Right atrium auricular region (tissue), 2 donors: ENCODE measurements at places on chromosomes 7 and 10. TPM values are rescaled to one million over a fixed set of nuclear protein-coding genes. Genes with fewer than 3 reads are reported as not detected.

- DNase-seq = no peak
Measured at GRCh38 chr10:77861366-77861765, 65.2 kb downstream of the DLG5 start.

- peak; percentile 63 for DNase-seq
Measured at GRCh38 chr7:145106001-145106400, 270.1 kb upstream of the TPK1 start.

DNA sequence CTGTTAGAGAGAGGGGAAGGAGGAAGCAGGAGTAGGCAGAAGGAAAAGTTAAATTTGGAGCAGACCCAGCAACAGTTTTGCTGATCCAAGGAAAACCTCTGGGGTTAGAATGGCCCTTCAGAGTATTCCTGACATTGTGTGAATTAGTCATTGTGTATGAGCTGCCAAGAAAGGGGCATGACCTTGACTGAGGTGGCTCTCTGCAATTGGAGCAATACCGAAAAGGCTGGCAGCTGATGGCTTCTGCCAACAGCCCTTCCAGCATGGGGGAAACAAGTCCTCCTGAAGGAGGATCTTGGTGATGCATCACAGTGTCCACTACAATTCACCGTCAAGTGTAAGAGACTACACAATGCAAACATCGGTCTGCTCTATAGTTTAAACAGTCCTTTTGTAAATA is 20.6 kb upstream of the WASL start:
- DNase-seq = peak; percentile 65

- peak; percentile 84 for DNase-seq
Measured at GRCh38 chr7:139680676-139681462, 96.9 kb downstream of the HIPK2 start.

- no peak for DNase-seq
Measured at GRCh38 chr10:109454691-109455090, 468.6 kb downstream of the XPNPEP1 start.

ASIC3 gene
- 1.1 TPM for total RNA-seq

DNA sequence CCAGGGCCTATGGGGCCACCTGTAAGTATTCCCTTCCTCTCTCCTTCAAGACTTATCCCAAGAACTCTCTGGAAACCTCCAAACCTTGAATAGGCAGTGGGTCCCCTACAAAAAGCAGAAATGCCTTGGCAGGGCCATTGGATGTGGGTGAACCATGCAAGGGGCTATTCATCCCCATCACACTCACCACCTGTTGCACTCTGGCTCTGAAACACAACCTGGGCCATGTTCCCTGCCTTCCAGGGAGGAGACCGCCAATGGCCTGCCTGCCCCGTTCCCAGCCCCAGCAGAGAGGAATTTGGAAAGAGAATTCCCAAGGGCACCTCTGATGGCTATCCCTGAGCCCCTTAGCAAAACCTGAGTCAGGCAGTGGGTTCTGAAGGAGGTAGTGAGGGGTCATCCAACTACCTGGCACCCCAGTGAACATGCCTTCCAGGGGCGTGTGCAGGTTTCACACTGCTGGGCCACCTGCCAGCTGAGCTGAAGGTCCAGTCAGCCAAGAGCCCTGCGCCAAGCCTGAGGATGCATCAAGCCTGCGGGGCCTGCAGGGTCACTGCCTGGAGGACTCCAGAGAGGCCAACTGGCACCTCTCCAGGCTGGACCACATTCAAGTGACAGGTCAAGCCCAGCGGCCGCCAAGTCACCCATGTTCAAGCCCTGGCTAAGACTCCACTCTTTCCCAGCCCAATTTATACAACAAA is 101.3 kb downstream of the COL13A1 start:
- no peak for DNase-seq

GRCh38 chr10:72081772-72082590 is 6.4 kb downstream of the SPOCK2 start:
- no peak for DNase-seq
